ENCODE measurements at places on chromosomes 11 and 22.
A peak's percentile ranks its signal among the peaks of the same experiment; 100 is the strongest.

GRCh38 chr11:18366286-18366685 is 28.1 kb upstream of the LDHA start:
- no peak for DNase-seq

- DNase-seq, result no peak
These were observed 32.8 kb upstream of the PDE2A start for GRCh38 chr11:72707032-72707431.

- DNase-seq, result peak; percentile 44
These were observed 180.4 kb upstream of the B3GAT1 start for GRCh38 chr11:134592391-134592990.

DNA sequence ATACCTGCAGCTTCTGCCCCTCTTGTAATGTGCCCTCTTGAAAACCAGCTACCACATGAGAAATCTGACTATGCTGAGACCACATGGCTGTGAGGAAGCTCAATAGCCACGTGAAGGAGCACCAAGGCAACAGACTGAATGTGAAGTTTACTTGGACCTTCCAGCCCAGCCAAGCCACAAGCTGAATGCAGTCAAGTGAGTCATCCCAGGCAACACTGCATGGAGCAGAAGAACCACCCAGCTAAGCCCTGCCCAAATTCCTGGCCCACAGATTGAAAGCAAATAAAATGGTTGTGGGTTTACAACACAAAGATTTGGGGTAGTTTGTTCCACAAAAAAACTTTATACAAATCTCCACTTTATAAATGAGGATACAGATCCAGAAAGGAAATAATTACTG is 114.5 kb downstream of the TIMP3 start:
- no peak for DNase-seq

GRCh38 chr11:60970369-60970774 is 1.1 kb upstream of the CD6 start:
- DNase-seq, result peak; percentile 88

DNA sequence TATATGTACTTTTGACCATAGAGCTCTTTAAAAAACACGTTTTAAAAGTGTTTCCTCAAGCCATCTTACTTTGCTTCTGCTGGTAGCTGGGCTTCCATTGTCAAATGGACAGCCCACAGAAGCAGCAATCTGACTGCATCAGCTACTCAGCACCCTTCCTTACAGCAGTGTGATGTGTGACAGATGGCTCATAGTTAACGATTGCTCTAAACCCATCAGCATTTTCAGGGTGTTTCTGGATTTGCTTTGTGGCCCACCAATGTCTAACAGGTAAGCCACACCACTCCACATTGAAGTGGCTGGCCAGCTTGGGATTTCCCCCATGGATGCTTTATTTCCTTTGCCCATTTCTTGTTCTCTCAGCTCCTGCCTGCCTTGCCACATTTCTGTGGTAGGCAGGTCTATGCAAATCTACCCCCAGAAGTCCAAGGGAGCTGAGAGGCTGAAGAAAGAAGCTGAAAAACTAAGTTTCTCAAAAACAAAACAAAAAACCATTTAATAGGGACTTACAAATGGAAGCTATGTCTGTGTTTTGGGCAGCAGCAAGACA is 7.3 kb upstream of the FAR1 start:
- no peak for DNase-seq

DNA sequence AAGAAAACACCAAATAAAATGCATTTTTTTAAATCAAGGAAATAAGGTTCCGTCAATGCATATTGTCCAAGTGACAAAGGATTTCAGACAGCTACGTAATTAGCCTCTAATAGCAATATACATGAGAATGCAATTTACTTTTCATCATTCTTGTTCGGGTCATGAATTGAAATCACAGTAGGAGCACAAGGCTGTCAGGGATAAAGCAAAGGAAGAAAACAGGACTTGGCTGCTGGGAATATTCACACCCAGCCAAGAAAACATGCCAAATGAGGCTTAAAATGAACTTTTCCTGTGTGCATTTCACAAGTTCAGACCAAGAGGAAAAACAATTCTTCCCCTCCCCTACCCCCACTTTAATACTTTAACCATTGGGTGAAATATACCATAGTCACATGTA is 188.6 kb downstream of the CWF19L2 start:
- DNase-seq, result no peak

DNA sequence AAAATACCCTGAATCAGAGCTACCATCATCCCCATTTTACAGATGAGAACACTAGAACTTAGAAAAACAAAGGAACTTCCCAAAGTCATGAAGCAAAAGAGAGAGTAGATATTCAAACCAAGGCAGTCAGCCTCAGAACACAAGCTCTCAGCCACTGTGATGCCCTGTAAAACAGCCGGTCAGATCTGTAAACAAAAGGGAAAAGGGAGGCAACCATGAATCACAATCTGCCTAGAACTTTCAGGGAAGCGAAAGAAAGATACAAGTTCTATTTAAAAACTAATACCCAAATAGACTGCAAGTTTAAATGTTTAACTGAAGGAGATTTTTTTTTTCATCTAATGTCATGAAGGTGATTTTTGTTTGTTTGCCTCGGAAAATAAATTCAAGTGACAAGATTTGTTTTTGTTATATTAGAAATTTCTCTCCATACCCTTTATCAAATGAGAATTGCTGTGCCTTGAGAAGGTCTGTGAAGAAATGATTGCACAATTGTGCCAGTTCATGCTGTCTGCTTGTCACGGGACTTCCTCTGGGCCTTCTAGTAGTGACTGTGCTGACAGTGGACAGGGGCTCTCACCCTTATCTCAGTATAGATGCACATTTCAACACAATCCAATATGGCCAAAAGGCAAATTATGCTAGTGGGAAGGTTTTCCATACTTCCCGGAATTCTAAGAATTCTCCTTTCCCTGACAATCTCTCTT is 11.7 kb downstream of the SAA1 start:
- DNase-seq, result no peak

- no peak for DNase-seq
These were observed 27.3 kb downstream of the MAFF start for GRCh38 chr22:38228873-38229740.

DNA sequence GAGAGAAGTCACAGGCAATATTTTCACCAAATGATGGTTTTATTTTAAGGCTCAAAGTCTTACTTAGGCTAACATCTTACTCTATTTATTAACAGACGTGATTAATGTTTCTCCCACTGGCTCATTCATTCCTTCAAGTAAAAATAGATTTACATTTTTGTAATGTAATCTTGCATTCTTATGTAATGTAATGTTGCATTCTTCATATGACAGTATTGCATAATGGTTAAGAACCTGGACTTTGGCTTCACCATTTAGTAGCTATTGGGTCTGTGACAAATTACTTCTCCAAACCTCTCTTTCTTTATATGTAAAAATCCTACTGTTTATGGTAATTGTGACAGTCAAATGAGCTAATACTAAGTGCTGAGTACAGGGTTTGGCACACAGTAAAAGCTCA is 3.3 kb upstream of the DIXDC1 start:
- no peak for DNase-seq

DNA sequence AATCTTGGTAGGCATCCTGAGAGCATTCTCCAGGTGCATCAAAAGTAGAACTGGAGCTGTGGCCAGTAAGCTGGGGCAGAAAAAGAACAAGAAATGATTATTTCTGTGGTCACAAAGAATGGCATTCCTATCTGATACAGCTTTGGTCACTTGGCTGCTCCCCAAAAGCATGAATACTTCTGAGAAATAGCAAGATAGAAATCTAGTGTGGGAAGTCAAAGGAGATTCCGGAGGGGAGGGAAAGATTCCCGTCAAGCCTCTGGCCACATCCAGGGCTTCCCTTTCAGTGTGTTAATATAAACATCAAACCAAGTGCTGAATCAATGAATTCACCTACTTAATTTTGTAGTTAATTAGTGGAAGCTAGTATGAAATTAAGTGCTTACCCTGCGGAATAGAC is 1185.4 kb downstream of the LRRC4C start:
- no peak for DNase-seq

- DNase-seq, result no peak
These were observed 44.3 kb downstream of the LINC01488 start for GRCh38 chr11:69525516-69526452.

- no peak for DNase-seq
These were observed 3.2 kb downstream of the NELL1 start for GRCh38 chr11:20672575-20672974.

GRCh38 chr22:37626144-37626543 is 13.3 kb upstream of the SH3BP1 start:
- DNase-seq, result no peak

DNA sequence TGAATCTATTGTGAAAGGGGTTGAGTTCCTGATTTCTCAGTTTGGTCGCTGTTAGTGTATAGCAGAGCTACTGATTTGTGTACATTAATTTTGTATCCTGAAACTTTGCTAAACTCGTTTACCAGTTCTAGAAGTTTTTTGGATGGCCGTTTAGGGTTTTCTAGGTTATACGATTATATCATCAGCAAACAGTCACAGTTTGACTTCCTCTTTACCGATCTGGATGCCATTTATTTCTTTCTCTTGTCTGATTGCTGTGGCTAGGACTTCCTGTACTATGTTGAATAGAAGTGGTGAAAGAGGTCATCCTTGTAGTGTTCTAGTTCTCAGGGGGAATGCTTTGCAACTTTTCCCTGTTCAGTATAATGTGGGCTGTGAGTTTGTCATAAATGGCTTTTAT is 24.6 kb upstream of the OOSP4B start:
- no peak for DNase-seq

DNA sequence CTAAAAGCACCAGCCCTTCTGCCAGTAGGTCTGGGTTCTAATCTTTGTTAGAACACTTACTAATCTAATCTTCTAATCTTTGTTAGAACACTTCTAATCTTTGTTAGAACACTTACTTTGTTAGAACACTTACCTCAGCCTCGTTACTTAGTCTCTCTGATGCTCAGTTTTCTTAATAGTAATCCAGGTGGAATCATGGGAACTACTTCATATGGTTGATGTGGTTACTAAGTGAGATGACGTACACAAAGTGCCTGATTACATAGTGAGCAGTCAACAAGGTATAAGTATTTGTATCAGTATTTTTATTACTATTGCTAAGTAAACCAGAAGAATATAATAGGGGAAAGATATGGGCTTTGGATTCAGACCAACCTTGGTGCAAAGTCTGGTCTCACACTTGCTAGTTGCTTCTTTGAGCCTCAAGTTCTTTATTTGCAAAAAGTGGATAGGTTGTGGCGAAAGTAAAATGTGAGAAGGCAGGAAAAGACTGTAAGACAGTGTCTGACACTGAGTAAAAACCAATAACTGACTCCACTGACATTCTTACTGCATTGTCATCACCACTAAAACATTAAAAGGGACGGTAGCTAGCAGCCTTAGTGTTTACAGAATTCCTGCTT is 83.7 kb downstream of the TRAF6 start:
- DNase-seq, result no peak

DNA sequence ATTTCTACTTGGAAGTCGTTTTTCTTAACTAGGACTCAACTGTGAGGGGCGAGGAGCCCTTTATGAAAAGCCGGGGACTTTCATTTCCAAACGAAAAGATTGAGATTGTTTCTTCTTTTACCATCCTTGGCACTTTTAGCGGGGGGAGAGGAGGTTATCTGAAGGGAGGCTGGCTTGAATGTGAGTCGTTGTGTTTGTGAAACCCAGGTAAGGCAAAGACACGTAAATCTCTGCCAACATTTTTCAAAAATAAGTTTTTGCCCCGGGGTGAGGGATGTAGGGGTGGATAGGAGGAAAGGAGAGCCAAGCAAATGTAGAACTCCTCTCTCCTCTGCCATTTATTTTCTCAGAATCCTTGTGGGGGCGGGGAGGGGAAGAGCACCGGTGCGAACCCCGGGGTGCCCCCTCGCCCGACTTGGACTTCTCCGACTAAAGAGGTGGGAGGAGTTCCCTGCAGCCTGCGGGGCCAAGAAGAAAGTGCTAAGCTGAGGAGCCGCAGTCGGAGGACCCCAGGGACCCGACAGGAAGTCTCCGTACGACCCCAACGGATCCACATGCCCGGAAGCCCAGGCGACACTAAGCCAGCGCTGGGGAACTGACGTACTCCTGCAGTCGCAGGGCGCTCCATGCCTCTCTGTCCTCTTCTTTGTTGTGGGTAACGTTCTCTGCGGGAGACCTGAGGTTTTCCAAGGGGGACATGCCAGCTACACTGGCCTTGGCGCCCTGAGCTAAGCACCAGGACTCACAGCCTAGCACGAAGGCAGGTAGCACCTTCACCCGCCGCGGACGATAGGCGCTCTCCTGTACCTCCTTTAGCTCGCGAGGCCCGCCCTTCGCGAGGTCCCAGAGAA is 2.4 kb upstream of the WT1 start:
- no peak for DNase-seq

DNA sequence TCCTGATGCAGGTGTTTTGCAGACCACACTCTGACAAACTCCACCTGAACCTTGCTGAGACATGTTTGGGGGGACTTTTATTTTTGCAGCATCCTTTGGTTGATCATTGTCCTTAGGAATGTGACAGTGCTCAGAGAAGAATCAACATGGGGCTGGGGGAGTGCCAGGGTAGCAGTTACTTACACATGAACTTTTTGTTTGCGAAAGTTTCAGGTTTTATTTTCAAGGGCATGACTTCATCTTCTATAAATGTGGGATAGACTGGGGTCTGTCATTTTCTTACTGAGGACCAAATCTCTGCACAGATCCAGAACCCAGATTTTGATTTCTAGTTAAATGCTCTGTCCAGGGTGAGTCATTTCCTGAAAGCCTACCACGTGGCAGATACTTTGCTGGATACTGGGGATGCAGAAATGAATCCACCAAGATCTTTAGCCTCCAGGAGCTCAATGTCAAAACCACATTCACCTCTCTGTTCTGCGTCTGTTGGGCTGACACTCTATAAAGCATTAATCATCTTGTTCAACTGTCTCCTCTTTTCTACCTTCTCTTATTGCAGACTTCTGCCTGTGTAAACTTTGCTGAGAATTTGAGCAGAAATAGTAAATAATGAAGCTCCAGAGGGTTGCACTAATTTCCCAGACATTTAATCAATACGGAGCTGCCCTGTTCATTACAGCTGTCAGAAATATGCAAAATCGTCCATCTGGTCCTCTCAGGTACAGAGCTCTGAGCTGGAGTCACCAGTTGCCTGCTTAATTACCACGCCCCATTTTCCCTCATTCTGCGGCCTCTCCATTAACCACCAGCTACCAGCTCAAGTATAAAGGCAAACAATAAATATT is 387.9 kb downstream of the MIAT start:
- DNase-seq, result no peak

GRCh38 chr11:62804310-62805075 is 747 bp downstream of the NXF1 start:
- DNase-seq, result no peak

- no peak for DNase-seq
These were observed 36.3 kb upstream of the CABP7 start for GRCh38 chr22:29683536-29683935.
